ENCODE measurements at places on chromosomes 13 and 19.
A peak's percentile ranks its signal among the peaks of the same experiment; 100 is the strongest.

DNA sequence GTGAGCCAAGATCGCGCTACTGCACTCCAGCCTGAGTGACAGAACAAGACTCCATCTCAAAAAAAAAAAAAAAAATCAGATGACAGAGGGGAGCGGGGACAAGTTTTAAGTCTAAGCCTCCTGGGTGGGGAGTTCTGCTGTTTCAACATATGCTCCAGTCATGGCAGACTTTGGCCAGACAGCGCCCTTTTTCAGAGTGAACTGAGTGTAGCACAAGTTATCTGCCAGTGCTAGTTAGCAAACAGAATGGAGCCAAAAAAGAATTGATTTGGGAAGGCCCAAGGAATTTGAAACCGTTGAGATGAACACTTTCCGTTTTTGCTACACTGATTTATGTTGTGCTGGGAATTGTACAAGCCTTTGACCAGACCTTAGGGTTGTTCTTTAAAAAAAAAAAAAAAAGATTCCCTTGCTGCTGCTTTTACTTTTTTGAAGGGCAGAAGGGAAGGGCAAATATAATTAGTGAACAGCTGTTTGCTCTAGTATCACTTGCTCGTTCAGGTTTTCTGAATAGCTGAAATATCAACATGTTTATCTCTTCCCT lies 5.7 kb downstream of the ACTN4 start:
- peak; percentile 79 for DNase-seq

GRCh38 chr13:102227741-102228140 lies 174.1 kb downstream of the FGF14 start:
- no peak for DNase-seq

- DNase-seq = no peak
These were observed 438.0 kb downstream of the OLFM4 start for GRCh38 chr13:53466576-53466975.

DNA sequence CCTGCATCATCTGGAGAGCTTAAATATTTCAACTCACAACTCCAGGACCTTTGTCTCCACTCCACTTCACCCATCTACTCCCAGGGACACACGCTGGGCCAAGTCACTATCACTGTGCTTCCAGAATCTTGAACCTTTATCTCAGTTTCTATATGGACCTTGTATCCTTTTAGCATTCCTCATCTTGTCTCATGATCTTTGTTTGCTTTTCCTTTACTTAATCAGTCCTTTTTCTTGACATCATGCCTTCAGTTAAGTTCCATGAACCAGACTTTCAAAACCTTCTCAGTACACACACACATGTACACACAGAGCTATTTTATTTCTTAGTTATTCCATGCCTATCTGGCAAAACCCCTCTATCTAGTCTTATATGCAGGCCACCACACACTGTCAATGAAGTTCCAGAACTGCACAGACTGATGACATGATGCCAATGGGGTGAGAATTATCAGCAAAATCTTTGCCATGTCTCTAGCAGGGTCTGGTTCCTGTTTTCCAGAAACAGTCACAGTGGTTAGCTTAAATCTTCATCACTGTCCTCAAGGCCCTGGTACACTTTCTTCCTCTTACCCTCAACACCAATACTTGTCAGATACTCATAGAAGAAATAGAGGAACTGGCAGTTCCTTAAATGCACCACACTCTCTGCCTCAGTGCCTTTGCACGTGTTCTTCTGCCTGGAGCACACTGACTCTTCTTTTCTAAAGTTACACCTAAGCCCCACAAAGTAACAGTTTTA lies 77.6 kb upstream of the STARD13 start:
- DNase-seq = no peak

DNA sequence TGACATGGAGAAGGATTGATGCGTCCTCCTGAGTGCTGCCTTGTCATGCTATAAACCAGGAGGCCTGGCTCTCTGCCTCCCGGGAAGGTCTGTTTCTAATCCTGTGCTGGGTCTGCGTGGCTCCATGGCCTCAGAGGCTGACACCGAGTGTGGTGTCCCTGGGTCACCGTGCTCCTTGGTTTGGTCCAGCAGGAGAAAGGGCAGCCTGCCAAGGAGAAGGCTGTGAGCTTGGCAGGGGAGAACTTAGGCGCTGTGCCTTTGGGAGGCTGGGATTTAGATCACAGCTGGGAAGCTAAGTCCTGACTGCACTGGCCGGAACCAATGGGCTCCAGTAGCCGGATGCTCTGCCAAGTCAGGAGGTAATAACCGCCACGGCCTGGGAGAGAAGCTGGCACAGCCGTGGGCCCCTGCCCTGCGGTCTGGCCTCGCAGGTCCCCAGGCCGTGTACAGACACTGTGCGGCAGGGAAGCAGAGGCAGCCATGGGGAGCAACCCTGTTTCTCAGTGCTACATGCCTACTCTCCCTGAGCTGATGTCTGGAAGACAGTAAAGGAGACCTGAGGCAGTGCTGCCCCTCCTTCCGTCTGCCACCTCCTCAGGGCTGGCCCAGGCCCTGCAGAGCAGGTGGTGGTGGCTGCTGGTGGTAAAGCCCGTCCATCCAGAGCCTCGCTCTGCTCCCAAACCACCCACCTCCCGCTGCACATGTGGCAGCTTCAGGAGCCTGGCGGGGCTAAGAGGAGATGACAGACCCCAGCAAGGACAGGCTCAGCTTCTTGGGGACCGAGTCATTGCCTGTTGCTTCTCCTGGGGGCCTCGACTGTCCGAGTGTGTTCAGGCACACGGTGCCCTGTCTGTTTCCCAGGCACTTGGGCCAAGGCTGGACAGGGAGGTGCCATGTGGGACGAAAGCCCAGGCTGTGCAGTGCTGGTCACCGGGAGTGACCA lies 44.9 kb downstream of the C13orf46 start:
- DNase-seq = no peak

DNA sequence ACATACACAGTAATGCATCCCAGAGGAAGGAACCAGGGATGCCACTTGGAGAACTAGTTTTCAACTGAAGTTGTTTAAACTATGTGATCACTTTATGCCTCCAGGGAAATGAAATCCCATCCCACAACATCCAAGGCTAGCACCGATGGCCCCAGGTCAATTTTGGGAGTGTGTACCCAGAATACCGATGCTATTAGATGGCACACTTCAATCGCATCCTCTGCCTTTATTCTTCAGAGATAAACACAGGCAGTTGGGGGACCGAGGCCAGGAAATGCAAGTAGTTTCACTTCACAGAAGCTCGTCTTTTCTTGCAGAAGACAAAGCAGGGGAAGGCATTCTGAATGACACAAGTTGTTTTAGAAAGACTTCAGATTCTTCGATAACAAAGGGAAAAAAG lies 13.8 kb downstream of the STK24 start:
- no peak for DNase-seq

DNA sequence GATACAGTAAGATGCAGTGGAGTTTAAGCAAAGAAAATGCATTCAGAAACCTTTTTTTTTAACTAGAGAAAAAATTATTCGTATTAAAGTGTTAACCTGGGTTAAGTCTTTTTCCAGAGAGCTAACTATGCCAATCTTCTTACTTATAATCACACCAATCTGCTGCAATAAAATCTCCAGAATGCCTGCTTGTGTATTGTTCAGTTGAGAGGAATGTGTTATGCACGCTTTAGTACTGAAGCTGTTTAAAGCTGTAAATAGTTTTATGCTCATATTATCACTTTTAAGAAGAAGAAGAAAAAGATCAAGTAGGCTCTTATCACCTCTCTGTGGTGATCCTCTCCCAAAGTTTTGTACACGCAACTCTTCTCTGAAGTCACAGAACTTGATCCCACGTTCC lies 528.7 kb downstream of the RFC3 start:
- no peak for DNase-seq

DNA sequence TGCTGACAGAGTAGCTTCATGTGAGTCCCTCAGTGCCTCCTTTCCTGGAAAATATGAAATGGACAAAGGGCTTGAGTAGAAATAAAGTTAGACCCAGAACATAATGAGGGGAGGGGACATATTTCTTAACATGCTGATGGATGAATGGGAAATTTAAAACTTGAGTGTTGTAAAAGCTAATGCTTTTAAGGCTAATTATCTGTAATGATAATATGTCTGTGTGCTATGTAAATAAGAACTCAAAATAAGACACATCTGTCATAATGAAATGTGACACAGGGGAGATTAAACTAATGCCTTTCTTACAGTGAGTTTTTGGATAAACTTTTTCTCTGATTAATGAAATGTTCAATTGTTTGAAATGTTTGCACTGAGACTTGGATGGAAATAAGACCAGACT lies 65.8 kb upstream of the RFXAP start:
- DNase-seq = no peak

DNA sequence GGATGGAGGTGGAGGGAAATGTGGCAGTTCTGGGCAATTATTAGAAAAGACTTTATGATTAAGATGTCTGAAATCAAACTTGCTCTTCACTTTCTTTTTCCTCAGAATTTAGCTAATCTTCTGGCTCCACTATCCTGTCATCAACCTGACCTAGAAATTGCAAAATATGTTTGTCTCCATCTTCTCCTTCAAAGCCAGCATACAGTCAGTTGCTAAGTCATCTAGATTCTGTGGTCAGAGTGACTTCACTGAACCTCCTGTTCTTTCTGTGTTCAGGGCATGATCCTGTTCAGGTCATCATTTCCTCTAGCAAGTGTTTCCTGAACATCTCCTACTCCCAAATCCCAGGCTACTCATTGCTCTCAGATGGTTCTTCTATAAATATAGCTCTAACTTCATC lies 10.8 kb upstream of the CCNA1 start:
- no peak for DNase-seq

DNA sequence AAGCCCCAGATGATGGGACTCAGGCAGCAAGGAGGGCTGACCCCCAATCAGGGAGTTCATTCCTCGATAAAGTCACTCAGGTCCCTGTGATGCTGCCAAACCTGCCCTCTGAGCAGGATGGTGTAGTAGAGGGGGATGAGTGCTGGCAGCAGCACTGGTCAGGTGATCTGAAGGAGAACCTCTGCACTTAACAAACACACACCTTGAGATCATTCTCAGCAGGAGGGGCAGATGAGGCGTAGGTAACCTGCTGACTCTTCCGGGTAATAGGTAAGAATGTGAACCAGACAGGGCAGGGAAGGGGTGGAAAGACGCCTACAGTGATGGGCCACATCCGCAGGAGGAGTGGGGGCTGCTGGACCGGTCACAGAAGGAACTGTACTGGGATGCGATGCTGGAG lies 3.2 kb downstream of the ZNF446 start:
- peak; percentile 28 for DNase-seq

DNA sequence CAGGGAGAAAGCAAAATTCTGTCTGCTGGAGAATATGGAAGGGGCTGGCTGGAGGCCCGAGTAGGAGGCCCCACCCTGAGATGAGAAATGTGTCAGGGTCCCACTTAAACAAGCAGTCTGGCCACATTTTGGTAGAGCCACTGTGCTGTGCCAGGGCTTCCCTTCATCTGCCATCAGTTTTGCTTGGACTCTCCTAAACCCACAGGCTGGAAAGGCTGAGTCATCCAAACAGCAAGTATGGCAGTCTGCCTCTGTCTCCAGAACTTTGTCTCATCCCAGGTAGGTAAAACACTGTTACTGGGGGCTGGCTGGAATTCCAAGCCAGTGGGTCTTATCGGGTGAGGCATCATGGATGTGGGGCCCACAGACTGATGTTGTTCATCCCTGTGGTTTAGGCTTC lies 1390.6 kb downstream of the UQCRFS1 start:
- no peak for DNase-seq

DNA sequence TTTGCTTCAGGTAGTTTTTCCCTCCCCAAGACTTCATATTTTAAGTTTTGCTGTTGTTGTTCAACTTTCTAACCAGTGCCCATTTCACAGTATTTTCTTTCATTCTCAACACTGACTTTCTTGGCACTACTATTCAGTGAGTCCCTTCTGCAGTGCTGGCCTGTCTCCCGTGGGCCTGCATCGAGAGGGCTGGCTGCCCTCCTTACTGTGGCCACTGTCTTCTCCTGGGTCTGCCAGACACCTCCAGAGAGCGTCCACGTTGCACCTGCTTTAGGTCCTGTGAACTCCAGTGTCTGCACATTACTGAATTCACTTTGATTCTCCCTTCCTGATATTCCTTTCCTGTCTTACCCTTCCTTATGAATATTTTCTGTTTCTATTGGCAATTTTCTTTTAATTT lies 27.3 kb downstream of the COL4A1 start:
- no peak for DNase-seq

DNA sequence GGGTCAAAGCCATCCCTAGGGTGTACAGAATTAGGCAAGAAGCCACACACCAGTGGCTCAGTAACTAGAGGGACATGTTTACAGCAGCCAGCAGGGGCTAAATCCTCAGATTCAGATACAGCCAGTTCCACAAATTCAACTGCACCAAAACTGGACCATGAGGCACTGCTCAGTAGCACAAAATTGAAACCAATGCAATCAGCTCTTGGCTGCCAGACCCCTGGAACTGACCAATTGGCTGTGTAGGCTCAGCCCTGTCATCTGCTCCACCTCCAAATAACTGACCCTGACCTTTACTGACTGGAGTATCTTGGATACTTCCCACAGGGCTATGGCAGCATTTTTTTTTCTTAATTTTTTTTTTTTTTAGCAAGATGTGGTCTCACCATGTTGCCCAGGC lies 226.5 kb downstream of the FOXO1 start:
- no peak for DNase-seq

DNA sequence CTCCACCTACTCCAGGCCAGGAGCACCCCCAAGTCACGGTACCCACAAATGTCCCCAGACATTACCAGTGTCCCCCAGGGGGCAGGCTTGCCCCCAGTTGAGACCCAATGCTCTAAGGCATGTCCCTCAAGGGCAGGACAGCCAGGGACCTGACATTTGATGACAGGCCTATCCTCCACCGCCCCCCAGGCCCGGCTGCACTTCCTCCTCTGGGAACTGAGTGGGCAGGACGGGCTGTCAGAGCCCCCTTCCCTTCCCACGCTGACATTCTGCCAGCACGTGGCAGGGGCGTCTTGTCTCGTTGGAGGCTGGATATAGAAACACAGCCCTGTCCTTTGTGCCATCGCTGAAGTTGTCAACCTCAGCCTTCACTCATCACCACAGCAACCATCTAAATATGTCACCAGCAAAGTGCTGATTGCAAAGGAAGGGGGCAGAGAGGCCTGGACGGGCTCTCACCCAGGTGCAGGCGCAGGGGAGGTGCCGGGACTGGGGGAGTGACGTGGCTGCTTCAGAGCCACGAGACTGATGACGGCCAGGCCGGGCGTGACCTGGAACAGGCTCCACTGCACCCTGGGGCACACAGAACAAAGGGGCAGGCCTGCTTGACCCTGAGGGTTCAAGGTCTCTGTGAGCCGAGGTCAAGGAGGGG lies 38.4 kb downstream of the GNG7 start:
- DNase-seq = no peak

- DNase-seq = no peak
These were observed 335.0 kb downstream of the RFC3 start for GRCh38 chr13:34152996-34153395.

- peak; percentile 92 for DNase-seq
These were observed at the start of gene STK11 for GRCh38 chr19:1205114-1206099. Gene STK11, plus strand, starts transcription at chr19:1205778. Its CDS starts 1,136 bp downstream, at chr19:1206914.

Data from HT-29 (cell line).